CD14-positive monocyte (primary cell): ENCODE measurements at places on chromosomes 7 and 10.

DNA sequence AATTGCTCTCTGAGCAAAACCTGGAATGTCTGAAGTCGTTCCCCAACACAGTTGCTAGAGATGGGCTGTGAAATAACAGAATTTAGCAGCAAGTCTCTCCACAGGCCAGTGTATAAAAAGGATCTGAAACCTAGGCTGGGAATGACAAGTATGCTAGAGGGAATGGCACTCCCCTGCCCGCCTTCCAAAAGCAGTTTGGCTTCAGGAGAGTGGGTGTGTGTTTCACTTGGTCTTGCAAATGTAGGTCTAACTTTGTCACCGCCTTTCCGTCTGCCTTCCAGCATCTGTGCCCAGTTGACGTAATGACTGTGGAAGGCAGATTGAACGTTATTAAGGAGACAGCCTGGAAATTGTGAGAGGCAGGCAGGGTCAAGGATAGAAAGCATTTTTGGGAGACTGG lies 18.0 kb upstream of the MTURN start:
- DNase-seq, result no peak

DNA sequence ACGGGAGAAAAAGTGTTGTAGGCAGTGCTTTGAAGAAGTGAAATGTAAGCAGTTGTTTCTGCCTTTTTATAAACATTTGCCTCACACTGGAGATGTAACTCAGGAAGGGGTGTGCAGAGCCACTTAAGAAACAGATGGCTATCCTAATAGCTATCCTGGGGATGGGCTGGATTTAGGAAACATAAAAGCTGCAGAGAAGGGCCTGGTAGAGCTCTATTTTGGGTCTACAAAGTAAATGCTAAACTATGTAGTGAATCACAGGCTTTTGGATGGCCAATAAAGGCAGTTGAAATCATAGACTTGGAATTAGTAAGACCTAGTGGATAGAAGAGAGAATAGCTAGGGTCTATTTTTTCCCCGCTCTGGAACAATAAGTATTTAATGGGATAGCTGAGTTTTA lies 79.9 kb upstream of the AGR3 start:
- no peak for DNase-seq

GRCh38 chr10:104259456-104259855 lies 4.8 kb downstream of the GSTO1 start:
- no peak for DNase-seq

- no peak for DNase-seq
Observed at GRCh38 chr10:59131666-59132065, 44.8 kb upstream of the PHYHIPL start.

DNA sequence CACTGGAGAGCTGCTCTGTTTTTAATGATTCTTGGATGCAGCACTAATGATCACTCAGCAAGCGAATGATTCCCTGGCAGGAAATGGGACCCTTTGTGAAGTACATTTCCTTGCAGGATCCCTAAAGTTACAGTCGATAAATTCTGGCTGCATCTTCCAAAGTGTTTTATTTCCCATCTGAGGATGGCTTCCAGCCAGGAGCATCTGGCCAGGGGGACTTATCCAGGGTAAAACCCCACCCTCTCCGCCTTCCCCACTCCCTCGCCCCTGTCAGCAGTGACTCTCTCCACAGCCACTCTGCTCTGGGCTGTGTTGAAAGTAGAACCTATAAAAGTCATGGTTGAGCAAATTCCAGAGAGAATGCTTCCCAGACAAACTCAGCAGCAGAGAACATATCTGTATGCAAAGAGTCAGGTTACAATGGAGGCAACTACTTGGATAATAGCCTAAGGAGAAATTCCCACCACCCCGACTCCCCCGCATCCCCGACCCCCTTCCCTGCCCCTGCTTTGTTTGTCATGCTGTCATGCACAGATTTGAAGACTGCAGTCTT lies 111.0 kb upstream of the ANLN start:
- DNase-seq, result no peak

- no peak for DNase-seq
Observed at GRCh38 chr10:21214329-21214728, 311.2 kb downstream of the SKIDA1 start.

DNA sequence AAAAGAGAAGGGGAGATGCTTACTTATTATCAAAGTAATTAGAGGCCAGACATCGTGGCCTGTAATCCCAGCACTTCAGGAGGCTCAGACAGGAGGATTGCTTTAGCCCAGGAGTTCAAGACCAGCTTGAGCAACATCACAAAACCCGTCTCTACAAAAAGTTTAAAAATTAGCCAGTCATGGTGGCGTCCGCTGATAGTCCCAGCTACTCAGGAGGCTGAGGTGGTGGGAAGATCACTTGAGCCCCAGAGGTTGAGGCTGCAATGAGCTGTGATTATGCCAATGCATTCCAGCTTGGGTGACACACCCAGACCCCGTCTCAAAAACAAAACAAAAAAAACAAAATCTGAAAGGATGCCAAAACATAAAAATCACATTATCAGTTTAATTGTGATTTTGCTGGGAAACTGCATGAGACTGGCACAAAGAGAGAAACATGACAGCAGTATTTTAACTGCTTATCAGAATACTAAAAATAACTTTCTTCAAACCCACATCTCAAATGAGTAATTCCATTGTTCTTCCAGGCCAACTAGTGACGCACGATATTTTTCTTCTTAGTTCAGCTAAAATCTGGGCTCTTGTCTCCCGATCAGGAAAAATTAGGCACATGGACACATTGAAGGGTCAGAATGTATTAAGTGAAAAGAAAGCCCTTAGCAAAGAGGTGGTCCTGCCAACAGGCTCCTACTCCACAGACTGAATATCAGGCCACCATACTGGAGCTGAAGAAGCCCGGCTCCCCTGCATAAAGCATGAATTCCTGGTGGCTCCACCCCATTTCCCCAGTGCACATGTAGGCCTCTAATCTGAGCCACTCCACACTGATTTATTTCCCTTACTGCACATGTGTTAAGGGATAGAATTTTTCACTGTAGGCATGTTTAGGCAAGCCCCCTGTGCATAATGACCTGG lies 9.6 kb upstream of the CCM2 start:
- DNase-seq, result no peak

- DNase-seq, result peak; percentile 9
Observed at GRCh38 chr10:94402843-94403379, 570 bp downstream of the TBC1D12 start.

GRCh38 chr10:48768926-48769325 lies 84.3 kb downstream of the WDFY4 start:
- no peak for DNase-seq

- DNase-seq, result no peak
Observed at GRCh38 chr10:20614911-20615310, 282.2 kb downstream of the NEBL start.

GRCh38 chr7:47375121-47375938 lies 206.6 kb downstream of the TNS3 start:
- no peak for DNase-seq

DNA sequence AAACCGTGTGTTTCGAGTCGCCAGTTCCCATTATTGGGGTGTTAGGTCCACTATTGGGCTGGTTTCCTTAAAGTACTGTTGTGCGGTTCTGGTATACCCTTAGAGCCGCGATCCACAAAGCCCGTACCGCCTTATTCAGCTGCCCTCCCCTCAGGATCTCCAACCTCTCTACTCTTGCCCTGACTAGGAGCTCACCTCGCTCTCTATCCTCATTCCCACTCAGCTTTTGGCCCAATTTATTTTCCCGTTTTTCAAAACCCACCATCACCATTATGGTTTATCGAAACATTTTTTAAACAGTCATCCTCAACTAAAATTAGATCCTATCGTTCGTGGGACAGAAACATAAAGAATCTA lies 461 bp upstream of the ETV1 start:
- DNase-seq, result no peak

DNA sequence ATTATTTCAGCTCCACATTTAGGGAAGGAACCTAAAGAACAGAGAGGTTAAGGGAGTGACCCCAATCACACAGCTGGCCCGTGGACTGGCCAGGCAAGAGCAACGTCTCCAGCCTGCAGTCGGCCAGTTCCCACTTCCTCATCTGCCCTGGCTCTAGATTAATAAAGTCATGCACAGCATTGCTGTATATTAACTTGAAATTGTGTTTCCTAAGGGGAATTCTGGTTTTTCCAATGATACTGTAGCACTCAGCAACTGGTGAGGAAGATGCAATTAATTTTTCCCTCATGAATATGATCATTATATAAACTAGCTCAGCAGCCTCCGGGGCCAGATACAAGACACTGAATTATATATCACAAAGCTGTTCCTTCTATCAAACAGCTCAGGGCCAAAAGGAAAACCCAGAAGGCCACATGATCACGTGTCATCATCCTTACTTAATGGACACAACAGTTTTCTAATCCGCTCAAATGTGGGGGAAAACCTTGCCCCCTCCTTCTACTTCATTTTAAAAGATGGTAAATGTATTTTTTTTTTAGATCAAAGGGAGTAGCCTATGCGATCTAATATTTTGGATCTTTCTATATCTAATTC lies 295.3 kb upstream of the PRKCQ start:
- no peak for DNase-seq

- DNase-seq, result no peak
Observed at GRCh38 chr10:30134171-30134945, 75.0 kb upstream of the JCAD start.

GRCh38 chr10:121999301-121999700 lies 10.3 kb downstream of the TACC2 start:
- DNase-seq, result no peak

- DNase-seq, result peak; percentile 67
Observed at GRCh38 chr10:47311932-47312662, 10.2 kb upstream of the GDF2 start.

DNA sequence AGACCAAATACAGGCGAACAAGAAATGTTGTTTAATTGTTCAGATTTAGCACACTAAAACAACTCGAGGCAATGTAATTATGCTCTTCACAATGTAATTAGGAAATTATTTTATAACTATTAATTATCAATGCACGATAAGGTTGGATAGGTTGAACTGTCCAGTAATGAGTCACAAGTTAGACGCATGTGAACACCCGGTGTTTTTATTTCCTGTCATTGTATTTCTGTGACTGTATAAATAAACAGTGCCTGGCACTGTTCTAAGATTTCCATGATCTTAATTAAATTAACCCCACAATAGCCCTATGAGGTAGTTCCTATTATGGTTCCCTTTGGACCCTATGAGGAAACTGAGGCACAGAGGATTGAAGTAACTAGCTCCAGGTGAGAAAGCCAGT lies 26.2 kb downstream of the C10orf105 start:
- peak; percentile 40 for DNase-seq

DNA sequence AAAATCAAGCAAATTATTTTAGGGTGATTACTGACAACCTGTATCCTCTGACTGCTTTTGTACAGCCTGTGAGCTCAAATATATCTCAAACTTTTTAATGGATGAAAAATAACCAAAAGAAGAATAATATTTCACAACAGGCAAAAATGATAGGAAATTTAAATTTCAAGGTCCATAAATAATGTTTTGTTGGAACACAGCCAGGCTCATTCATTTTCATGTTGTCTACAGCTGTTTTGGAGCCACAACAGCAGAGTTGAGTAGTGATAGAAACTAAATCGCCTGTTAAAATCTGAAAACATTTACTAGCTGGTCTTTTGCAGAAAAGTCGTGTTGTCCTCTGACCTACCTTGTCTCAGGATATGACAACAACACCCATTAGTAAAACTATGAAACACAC lies 75.9 kb downstream of the GLI3 start:
- no peak for DNase-seq

DNA sequence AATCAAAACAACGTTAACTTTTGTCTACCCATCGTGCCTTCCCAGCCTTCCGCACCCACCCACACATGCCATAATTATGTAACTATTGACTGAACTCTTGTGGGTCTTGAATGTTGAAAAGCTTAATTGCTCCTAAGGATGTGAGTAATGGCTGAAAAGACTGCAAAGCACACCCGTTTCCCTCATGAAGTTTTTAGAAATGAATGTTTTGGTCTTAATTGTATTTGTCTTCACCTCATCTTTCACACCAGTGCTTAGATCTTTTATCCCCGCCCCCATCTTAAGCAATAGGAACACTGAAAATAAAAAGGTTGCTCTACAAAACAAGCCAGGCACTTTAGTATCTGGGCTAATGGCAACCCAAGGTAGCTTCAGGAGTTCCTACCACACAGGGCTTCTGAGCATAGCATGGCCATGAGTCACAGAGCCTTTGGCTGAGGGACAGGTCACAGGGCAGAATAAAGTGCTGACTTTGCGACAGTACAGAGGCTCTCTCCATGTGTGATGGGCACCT lies 690.5 kb downstream of the PARD3 start:
- DNase-seq, result no peak

DNA sequence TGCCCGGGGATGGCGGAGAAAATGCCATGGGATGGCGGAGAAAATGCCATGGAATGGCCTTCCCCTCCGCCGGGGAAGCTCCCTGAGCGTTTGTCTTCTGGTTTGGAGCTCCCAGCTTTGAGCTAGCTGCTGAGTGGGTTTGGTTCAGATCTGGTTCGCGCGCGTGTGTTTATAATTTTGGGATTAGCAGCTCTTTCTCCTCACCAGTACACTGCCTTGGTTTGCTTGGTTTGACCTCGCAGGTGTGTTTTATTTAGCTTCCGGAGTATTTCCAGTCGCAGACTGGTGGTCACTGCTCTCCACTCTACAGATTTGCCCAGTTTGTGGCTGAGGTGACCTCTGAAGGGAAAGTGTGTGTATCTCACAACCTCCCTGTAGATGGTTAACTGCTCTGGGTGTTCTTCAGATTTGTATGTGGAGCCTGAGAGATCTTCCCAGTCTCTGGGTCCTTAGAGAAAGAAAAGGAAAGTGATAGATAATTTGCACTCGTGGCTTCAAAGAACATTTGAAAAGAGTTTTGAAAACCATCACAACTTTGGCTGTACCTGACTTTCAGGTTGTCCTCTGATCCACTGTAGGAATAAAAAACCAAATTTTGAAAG lies 597 bp downstream of the ZNF277 start:
- no peak for DNase-seq

GRCh38 chr10:43409385-43410109 lies 561 bp upstream of the HNRNPF start:
- peak; percentile 35 for DNase-seq
